ENCODE measurements at places on chromosomes 11 and 22. TPM values are rescaled to one million over a fixed set of nuclear protein-coding genes. Genes with fewer than 3 reads are reported as not detected.

DNA sequence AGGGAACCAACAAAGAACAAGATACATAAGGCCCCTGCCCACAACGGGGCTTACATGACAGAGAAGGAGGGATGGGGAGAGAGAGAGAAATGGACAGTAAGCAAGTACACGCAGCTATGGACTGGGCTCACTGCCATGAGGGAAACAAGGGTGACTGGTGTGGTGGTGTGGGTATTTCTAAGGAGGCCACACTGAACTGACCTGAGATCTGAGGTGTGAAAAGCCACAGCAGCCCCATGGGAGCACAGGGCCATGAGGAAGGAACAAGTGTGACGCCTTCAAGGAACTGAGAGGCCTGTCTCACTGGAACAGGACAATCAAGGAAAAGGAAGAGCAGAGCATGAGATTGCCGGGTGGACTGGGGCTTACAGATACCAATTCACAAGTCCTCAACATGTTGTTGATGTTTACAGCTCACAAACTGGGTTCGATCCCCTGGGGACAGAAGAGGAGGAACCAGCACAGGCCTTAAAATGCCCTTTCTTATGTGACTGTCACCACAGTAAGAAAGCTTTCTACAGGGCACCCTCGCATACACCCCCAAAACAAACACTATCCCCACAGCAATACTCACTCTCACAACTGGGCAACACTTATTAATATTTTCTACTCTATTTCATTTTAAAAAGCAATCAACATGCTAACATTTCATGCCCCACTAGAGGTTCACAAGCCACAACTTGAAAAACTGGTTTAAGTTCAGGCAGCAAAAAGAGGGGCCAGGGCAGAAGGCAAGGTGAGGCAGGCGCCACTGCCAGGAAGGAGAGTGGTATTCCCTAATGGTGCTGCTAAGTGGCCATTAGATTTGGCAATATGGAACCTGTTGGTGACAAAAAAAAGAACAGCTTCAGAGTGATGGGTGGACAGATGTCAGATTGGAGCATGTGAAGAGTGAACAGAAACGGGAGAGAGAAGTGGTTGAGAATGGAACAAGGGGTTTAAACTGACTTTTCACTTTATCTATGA is 39.1 kb downstream of the TCIRG1 start:
- no peak for DNase-seq

GRCh38 chr11:122155765-122156527 is 39.9 kb upstream of the BLID start:
- DNase-seq: no peak

DNA sequence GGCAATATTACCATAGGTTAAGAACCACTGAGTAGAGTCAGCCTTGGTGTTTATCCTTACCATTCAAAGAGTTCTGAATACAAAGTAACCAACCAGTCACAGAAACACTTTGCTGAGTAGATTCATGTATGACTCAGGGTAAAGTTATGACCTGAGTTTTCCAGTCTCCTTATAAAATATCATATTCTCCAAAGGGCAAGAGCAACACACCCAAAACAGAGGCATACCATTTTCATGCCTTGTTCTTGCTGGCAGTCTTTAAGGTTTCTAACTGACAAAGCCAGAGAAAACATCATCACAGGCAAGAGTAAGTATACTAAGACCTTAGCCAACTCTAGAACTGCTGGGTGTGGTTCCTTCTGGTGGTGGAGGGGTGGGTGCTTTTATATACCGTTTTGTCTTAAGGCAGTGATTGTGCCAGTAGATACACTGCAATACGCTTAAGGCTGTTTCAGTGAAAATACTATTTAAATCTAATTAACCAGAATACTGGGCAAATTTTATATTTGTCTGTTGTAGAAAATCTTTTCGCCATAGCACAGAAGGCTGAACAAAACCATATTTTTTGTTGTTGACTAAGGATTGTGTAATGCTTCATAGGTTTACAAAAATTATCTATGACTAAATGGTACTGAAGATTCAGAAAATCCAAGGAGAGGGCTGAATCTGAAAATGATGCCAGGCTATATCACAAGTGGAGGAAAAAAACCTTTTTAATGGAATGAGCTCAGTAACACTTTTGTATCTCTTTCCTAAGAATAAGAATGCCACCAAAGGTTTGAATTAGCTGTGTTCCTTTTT is 3.0 kb downstream of the ATL3 start:
- DNase-seq: no peak

- peak; percentile 68 for DNase-seq
These were observed 31.2 kb upstream of the TRIM29 start for GRCh38 chr11:120168960-120169681.

- no peak for DNase-seq
These were observed 156.8 kb downstream of the NAV2 start for GRCh38 chr11:19869466-19869865.

DNA sequence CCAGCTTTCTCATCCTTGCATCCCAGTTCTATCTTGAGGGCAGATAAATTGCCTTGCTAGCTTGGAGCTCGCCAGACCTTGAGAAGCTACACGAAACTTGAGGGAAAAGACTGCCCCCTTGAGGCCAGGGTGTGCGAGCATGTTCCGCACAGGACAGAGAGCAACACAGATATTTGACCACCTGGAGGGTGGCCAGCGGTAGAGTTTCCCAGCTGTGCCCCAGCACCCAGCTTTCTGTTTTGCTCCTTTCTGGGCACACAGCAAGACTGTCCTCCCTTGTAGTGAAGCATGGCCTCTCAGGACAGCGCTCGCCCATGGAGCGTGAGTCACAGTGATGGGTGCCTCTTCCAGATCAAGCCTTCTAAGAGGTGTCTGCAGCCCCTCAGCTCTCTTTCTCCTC is 23.5 kb downstream of the SPATA19 start:
- peak; percentile 51 for DNase-seq

DNA sequence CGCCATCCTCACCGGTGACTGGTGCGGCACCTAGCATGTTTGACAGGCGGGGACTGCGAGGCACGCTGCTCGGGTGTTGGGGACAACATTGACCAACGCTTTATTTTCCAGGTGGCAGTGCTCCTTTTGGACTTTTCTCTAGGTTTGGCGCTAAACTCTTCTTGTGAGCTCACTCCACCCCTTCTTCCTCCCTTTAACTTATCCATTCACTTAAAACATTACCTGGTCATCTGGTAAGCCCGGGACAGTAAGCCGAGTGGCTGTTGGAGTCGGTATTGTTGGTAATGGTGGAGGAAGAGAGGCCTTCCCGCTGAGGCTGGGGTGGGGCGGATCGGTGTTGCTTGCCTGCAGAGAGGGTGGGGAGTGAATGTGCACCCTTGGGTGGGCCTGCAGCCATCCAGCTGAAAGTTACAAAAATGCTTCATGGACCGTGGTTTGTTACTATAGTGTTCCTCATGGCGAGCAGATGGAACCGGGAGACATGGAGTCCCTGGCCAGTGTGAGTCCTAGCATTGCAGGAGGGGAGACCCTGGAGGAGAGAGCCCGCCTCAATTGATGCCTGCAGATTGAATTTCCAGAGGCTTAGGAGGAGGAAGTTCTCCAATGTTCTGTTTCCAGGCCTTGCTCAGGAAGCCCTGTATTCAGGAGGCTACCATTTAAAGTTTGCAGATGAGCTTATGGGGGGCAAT is 1.1 kb downstream of the NEAT1 start:
- peak; percentile 40 for DNase-seq

GRCh38 chr11:115078461-115079438 is 400.4 kb downstream of the NXPE2 start:
- DNase-seq: no peak

- DNase-seq: no peak
These were observed 29.1 kb downstream of the PPIL2 start for GRCh38 chr22:21694795-21695429.

DNA sequence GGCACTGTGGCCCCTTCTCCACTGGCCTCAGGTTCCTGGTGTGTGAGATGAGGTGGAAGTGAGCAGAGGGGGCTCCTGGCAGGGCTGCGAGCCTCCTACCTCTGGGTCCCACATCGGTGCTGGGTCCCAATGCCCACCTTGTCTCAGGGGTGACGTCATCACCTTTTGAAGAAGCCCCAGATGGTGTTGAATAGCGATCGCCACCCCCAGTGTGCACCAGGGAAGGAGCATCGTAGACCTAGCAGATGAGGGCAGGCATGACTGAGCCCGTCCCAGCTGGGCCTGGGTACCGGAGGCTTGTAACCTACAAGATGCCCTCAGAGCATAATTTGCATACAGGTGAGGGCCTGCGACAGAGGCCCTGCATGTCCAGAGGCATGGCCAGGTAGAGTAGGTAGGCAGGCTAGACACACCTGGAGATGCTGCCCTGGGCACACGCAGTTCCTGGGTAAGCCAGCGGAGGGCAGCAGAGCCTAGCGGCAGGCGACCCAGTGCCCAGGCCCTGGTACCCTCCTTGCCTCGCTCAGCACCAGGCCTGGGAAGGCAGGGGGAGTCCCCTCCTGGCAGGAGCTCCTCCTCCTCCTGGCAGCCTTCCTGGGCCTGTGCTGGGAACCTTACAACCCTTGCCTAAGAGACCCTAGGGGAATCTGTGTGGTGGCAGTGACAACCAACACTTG is 52.5 kb downstream of the TPCN2 start:
- DNase-seq: peak; percentile 79

- no peak for DNase-seq
These were observed 19.6 kb downstream of the DAGLA start for GRCh38 chr11:61699737-61700160.

- no peak for DNase-seq
These were observed 795 bp downstream of the ZBTB3 start for GRCh38 chr11:62752994-62753735.

GRCh38 chr22:35314161-35314942 is 14.7 kb downstream of the TOM1 start:
- peak; percentile 22 for DNase-seq

DNA sequence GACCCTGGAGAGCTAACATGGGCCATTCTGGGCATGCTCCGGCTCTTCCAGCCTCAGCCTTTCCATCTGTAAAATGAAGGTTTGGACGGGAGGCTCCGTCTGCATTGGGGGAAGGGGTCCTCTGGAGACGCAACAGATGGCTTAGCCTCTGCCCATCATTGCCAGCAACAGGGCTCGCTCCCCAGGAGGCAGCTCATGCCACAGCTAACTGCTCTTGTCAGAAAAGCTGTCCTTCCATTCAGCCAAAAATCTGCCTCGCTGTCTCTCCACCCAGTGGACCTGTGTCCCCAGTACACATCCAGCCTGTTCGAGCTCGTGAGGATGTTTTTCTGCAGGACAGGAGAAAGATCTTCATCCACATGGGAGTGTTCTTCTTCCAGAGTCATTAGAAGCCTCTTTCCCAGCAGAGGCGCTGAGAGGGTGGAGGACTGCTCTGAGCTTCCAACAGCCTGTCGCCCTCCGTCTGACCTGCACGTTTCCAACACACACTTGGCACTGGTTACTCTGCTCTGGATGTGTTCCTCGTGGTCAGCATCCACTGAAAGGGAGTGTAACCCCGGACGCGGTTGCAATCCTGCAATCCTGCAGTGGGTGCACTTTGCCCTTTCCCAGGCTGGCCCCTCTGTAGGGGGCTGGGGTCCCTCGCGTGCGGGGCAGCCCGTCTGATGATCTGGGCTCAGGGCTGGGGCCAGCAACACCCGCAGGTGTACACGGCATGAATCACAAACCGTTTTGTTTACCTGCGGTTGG is 1340.9 kb downstream of the TBC1D22A start:
- no peak for DNase-seq

GRCh38 chr11:70751142-70751734 is 352.9 kb downstream of the CTTN start:
- no peak for DNase-seq

DNA sequence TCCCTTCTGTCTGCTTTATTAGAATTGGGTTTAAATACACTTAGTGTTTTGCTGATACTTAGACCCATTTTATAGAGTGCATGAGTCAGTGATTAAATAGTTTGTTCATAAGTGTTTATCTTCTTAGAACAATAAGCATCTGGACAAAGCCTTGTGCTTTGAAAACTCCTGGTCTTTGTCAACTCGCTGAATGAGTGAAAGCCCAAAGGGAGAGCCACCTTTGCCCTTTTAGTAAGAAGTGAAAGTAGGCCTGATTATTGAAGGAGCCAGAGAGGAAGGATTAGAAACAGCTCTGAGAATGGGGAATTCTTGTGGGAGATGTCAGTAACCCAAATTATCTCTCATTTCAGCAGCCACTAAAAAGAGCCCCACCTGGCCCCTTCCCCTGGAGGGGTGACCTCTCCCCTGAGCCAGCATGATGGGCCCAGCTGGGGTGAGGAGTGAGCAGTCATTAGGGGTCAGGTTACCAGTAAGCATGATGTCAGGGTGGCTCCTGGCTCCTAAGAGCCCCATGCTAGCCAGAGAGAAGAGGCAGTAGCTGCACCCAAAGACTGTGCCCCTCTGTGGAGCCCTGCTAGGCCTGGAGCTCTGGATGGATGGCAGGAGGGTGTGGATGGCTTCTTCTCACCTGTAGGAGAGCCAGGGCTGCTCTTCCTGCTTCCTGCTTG is 125.1 kb upstream of the E2F8 start:
- DNase-seq: no peak

DNA sequence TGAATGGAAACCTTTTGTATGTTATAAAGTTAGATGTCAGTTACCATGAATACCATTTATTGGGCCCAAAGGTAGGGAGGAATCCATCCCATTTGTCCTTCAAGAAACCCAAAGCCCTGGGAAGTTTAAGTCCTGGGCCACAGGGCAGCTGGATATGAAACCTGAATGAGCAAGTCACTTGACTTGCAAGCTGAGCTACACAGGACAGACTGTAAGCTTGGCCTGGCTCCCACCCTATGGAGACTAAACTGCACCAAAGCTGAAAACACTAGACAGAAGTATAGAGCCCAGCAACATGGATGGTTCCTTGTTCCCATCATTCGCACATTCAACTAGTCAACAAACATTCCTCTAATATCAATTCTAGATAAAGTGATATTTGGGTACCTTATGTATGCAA is 71.3 kb downstream of the KCNC1 start:
- DNase-seq: no peak

DNA sequence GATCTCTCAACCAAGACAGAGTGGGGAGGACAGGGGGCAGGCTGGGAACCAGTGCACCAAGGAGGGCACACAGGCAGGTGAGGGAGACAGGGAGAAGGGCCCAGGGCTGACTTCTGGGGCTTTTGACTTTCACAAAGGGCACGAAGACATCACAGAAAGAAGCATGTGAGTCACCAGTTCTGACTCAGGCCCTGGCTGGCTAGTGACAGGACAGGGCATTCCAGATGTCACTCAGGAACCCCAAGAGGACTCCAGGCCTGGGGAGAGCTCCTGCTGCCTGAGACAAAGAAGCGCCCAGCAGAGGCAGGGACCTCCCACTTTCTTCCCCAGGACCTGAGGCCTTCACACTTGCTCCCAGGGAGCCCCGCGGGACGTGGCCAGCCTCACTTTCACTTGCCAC is 497.2 kb downstream of the BUD13 start:
- DNase-seq: no peak

DNA sequence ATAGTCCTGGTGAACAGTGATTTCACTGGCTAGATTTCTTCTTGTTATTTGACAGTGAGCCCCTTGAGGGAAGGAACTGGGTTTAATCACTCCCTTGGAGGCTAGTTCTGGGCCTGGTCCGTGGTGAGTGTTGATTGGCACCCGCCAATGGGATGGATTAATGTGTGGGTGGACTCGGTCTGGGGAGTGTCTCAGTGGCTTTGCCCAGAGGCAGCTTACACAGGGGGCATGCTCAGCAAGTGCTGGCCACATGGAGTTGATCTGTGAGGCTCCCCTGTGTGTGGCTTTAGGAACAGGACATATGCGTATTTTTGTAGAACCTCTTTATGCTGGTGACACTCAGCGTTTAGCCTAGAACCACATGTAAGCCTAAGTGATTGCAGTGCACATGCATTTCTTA is 106.9 kb downstream of the TBC1D22A start:
- no peak for DNase-seq

The GAB4 gene
- not detected for total RNA-seq

The ST13 gene
- 263 TPM for total RNA-seq

The WT1 gene
- total RNA-seq: not detected

The OR5M11 gene
- total RNA-seq: not detected

The ZNF70 gene
- total RNA-seq: 1.3 TPM

The ANGPTL5 gene
- total RNA-seq: not detected

The PRR5L gene
- 42.7 TPM for total RNA-seq

The OLFML1 gene
- not detected for total RNA-seq

The KCNK7 gene
- total RNA-seq: 0.31 TPM

Data from activated CD4-positive, alpha-beta memory T cell treated with anti-CD3 and anti-CD28 coated beads for 36 hours (primary cell).